ENCODE measurements at places on chromosomes 11 and 22. TPM values are rescaled to one million over a fixed set of nuclear protein-coding genes. Genes with fewer than 3 reads are reported as not detected.

Gene CDON
- 50.3 TPM for total RNA-seq

DNA sequence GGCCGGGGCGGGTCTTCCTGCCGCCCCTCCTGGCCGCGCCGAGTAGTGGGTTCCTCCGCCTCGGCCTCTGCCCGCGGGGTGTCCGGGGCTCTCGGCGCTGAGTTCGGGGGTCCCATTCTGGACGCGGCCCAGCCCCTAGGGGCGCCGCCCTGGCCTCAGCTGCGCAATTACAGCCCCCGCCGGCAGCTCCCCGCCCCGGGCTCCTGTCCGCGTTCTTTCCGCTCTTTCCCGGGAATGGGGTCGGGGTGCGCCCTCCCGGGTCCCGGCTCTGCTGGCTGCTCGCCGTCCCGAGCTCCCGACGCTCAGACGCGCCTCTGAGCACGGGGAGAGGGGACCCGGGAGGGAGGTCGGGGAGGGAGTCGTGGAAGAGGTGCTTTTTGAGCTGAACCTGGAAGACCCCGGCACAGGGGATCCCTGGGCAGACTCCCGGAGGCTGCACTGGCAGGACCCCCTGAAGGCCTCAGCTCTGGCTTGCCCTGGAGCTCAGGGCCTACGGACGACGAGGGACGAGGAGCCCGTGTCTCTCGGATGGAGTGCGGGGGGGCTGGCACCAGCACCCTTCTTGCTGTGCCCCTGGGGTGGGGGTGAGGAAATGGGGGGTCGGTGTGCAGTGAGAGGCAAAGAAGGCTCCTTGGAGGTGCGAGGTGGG lies 558 bp downstream of the TSPAN4 start:
- DNase-seq = no peak

DNA sequence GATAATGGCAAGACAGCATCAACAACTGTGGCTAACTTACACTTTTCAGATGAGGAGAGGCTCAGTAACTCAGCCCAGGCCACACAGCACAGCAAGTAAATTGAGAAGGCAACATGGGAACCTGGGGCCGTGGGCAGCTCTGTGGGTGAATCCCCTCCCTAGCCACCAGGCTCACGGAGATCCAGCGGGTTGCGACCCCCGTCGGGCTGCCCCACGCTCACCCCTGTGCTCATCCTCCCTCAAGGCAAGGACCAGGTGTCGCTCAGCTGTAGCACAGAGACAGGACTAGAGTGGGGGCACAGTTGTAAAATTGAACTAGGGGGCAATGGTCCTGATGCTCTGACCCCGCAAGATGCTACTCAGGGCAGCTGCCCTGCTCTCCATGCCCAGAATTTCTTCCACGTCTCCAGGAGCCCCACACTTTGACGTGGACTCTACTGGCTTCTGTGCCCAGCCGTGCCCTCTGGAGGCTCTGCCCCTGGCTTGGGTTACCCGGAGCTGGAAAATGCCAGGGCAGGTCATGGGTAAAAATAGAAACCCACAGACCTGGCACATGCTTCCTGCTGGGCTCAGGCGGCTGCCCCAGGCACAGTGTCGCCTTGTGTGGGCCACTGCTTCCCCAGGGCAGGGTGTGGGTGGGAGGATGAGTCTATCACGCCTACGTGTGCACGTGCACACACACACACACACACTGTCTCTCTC lies 9.0 kb downstream of the TUBA8 start:
- DNase-seq = no peak

DNA sequence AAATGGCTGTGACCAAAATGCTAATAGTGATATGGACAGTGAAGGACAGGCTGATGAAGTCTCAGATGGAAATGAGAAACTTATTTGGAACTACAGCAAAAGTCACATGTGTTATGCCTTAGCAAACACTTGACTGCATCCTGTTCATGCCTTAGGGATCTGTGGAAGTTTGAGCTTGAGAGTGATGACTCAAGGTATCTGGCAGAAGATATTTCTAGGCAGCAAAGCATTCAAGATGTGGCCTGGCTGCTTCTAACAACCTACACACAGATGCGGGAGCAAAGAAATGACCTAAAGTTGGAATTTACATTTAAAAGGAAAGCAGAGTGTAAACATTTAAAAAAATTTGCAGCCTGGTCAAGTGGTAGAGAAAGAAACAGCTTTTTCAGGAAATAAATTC lies 28.1 kb upstream of the CD81 start:
- no peak for DNase-seq
